ENCODE measurements at places on chromosomes 11 and 22. TPM values are rescaled to one million over a fixed set of nuclear protein-coding genes. Genes with fewer than 3 reads are reported as not detected.

CELSR1 gene
- total RNA-seq = 69.2 TPM

UBQLNL gene
- not detected for total RNA-seq

BTBD18 gene
- not detected for total RNA-seq

FADS2 gene
- total RNA-seq = 7.5 TPM

NAALAD2 gene
- total RNA-seq = not detected

DNA sequence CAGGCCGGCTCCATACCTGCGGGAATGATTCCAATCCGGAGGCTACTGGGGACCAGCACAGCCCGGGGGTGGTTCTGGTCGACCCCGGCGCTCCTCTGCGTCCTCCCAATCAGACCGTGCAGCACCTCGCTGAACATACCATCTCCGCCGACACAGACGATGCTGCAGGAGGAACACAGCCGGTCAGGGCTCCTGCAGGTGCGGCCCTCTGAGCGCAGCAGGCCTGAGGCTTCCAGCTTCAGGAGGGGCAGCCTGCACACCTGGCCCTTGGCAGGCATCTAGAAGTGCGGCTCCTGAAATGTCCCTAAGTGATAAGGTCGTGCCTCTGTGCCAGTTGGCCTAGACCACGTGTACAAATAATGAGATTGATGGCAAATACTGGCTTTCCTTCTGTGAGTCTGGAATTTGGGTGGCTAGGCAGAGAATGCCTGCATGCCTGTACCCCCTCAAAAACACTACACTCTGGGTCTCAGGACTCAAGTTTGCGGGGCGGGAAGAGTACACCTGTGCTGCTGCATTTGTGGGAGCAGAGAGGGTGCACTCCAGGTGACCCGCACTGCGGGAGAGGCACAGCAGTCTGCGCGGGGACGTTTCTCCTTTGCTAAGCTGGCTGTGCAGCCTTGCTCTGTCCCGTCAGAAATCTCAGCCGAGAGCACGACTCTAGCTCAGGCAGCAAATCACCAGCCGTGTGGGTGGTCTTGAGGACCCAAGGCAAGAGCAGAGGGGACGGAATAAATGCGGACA lies 30.1 kb downstream of the CERK start:
- no peaks in the 10 kb centered on the region for H3K4me1 ChIP-seq
- no peak for DNase-seq
- H3K36me3 ChIP-seq = peaks cover 66% of the 10 kb centered on the region
- H3K4me3 ChIP-seq = no peak overlapping the region
- H3K27me3 ChIP-seq = no peaks in the 10 kb centered on the region

DNA sequence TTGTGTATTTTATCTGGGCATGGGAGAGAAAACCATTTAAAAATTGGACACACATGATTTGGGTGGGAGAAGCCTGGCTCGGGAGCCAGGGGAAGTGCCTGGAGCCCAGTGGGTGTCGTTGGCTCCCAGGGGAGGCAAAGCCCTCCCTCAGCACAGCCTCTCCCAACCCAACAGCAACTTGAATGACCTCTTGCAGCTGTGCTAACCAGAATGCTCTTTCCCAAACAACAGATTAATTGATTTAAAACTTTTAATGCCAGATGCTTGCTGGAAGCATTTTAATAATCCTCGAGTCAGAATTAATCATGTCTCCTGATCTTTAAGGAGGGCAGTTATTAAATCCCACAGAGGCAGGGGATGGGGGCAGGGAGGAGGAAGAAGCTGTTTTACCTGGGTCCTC lies 401.6 kb downstream of the BUD13 start:
- DNase-seq = no peak
- H3K36me3 ChIP-seq = peaks cover 6% of the 10 kb centered on the region
- H3K4me1 ChIP-seq = no peaks in the 10 kb centered on the region
- no peaks in the 10 kb centered on the region for H3K27me3 ChIP-seq
- H3K4me3 ChIP-seq = no peak overlapping the region
- H3K27ac ChIP-seq = no peak overlapping the region

GRCh38 chr22:19937616-19938473 lies 3.7 kb upstream of the COMT start:
- no peak overlapping the region for H3K27ac ChIP-seq
- no peak overlapping the region for H3K4me3 ChIP-seq
- peaks cover 5% of the 10 kb centered on the region for H3K36me3 ChIP-seq
- no peaks in the 10 kb centered on the region for H3K27me3 ChIP-seq

DNA sequence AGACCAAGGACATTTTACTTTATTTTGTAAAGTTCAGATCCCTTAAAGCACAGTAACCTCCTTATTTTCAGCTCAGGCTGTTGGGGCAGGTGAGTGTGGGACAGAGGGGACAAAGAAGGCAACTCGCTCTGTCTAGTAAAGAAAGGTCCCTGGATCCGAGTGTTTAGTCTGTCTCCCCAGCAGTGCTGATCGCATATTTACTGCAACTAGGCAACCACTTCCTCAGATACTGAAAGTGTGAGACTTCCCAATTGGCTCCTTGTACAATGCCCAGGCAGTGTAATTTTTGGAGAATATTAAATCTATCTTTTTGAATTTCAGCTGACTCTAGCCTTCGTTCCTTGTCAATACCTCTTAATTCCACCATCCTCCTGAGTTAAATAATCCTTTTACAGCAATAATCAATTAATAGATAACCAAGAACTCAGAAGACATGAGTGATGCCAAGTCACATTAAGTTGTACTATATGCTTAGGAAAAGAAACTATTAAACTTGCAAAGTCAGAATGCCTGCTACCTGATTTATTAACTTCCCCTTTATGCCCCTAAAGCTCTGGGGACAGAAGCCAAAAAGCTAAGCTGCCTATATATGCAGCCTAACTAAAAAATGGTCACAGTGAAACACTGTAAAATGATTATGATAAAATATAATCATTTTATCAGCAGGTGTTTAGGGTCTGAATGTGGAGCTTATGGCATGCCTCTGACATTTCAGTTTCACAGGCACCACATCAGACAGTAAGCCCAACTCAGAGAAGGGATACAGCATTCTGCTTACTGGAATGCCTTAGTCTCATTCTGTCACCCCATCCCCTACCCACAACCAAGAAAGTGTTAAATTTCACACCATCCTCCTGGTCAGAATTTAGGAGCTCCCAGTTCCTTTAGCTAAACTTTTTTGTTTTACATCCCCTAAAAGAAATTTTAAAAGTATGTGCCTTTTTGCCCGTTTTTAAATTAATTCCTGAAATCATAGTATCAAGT lies 138.7 kb downstream of the TRIM44 start:
- no peak for DNase-seq
- peaks cover 37% of the 10 kb centered on the region for H3K4me1 ChIP-seq
- no peak overlapping the region for H3K4me3 ChIP-seq
- H3K27ac ChIP-seq = no peak overlapping the region
- no peaks in the 10 kb centered on the region for H3K27me3 ChIP-seq

DNA sequence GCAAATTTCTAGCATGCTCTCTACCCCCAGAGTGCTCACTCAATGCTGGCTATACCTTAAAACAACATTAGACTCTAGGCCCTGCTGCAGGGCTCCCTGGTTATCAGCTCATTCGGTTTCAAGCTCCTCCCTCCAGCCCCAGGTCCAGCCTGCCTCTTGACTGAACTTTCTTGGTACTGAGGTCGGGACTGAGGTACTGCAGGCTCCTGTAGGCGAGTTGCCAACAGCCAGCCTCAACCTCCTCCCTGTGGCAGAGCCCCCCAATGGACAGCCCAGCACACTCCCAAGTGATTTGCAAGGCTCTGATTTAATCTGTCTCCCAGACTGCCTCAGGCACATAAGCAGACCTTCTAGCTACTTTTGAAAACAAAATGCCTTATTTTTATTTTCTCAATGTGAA lies 73.6 kb upstream of the EIF3M start:
- no peak for DNase-seq
- no peak overlapping the region for H3K27ac ChIP-seq
- H3K4me3 ChIP-seq = no peak overlapping the region
- H3K27me3 ChIP-seq = no peaks in the 10 kb centered on the region
- no peaks in the 10 kb centered on the region for H3K36me3 ChIP-seq

DNA sequence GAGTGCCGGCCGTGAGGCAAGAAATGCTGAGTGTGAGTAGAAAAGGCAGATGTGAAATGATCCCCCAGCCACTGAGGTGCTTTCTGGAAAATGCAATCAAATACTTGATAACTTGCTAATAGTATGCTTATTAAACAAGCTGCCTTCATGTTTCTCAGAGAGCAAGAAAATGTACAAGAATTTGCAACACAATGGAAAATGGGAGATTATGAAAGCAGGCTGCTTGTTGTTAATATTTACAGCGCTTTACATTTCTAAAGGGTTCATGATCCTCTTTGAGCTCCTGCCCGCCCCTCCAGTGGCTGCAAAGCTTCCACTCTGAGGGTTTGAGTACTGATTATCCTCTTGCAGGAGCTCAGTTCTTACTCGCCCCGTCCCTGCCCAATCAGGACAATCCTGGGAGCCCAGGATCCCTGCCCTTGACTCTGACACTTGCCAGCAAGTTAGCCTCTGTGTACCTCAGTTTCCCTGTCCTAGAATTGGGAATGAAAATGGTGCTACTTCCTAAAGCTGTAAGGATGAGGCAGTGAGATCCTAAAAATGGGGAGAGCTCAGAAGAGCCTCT lies 645.1 kb downstream of the TBC1D22A start:
- H3K36me3 ChIP-seq = no peaks in the 10 kb centered on the region
- peaks cover 38% of the 10 kb centered on the region for H3K27me3 ChIP-seq
- no peak overlapping the region for H3K27ac ChIP-seq

DNA sequence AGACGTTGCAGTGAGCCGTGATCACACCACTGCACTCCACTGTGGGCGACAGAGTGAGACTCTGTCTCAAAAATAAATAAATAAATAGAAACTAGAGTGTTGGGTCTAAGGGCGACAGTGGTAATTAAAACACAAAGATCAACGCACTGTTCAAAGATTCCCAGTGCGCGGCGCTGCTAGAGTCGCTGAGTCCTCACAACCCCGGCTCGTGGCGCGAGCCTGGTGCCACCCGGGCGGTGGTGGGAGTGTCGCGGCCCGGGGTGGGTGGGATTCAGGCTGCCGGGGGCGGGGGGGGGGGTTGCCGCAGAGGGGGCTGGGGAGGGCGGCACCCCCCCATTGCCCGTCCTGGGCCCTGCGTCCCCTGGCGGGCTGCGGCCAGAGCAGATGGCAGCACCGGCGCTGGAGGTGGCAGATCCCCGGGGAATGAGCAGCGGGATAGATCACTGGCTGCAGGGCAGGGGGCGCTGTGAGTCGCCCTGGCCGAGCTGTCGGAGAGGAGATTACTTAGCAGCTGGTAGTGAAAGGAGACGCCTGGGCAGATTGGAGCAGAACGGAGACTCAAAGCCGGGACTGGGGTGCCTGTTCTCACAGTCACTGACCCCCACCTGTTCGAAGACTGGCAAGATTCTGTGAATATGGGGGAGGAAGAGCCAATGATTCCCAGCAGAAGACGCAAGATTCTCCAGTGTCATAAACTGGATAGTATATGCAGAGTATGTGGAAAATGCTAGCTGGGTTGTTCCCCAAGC lies 30.2 kb upstream of the APOBEC3A start:
- no peaks in the 10 kb centered on the region for H3K36me3 ChIP-seq
- DNase-seq = no peak
- peaks cover 12% of the 10 kb centered on the region for H3K27me3 ChIP-seq
- H3K4me1 ChIP-seq = peaks cover 14% of the 10 kb centered on the region

- peak overlapping the region; percentile 67 for H3K4me3 ChIP-seq
- no peaks in the 10 kb centered on the region for H3K36me3 ChIP-seq
- peaks cover 26% of the 10 kb centered on the region for H3K4me1 ChIP-seq
- peak overlapping the region; percentile 99 for H3K27ac ChIP-seq
Measured at GRCh38 chr22:24208012-24208749, 26.9 kb downstream of the SUSD2 start.

DNA sequence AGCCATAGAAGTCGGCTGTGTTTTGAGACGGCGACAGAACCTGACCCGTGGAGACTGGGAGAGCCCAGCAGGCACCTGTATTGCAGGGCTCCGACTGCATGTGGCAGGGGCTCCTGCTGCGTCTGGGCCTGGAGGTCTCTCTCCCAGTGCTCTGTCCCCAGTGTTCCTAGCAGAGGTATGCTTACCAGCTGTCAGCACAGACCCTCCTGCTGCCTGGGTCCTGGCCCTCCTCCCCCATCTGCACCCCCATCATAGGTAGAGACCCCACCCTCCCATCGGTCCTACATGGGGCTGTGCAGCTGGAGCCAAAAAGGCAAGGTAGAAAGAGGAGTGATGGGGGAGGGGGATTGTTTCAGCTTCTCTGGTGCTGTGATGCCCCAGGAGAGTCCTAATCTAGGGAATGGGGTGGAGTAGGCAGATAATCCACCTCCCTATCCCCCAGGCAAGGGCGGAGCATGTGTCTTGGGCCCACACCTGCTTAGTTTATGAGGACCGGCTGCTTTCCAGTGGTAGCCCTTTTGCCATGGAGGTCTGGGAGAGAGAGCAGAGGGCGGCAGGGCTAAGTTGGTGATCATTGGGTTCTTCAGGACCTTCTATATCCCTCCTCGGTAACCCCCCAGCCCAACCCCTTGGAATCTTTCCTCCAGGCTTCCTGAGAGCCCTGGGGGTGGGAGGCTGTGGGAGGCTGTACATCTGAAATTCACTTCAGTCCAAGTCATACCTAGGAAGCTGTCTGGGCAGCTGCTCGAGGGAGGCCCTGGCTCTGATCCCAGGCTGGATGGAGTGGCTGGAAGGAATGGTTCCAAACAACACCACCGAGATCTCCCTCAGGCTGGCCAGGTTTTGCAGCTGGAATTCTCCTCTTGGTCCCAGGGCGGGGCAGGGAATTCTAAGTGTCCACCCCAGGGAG lies 5.3 kb downstream of the SLC7A4 start:
- H3K36me3 ChIP-seq = no peaks in the 10 kb centered on the region
- no peak overlapping the region for H3K27ac ChIP-seq
- no peak overlapping the region for H3K4me3 ChIP-seq
- peaks cover 7% of the 10 kb centered on the region for H3K4me1 ChIP-seq
- H3K27me3 ChIP-seq = no peaks in the 10 kb centered on the region

- no peak for DNase-seq
- no peaks in the 10 kb centered on the region for H3K36me3 ChIP-seq
- H3K4me3 ChIP-seq = no peak overlapping the region
- no peak overlapping the region for H3K27ac ChIP-seq
- H3K27me3 ChIP-seq = peaks cover 37% of the 10 kb centered on the region
- no peaks in the 10 kb centered on the region for H3K4me1 ChIP-seq
Measured at GRCh38 chr11:59076876-59077571, 9.1 kb upstream of the GLYATL1B start.

- no peaks in the 10 kb centered on the region for H3K27me3 ChIP-seq
- H3K4me3 ChIP-seq = no peak overlapping the region
- no peaks in the 10 kb centered on the region for H3K4me1 ChIP-seq
- DNase-seq = no peak
- no peak overlapping the region for H3K27ac ChIP-seq
- H3K36me3 ChIP-seq = no peaks in the 10 kb centered on the region
Measured at GRCh38 chr11:131662993-131663392, 292.6 kb downstream of the NTM start.
